ENCODE measurements at places on chromosomes 12 and 14.

DNA sequence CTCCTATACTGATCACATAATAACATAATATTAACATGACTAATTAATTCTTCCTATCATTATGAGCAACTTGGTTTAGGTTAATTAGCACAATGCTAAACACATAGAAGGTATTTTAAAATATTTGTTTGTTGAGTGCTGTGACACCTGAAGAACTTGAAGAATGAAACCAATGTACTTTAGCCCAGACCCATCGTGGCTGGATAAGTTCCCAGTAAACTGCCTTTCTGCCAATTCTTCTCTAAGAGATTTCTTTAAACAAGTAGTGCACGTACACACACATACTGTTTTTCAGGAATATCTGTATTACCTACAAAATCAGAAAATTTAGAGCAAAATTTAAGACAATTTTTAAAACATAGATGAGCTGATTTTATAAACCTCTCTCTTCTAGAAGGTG, 207.4 kb upstream of the SSTR1 start:
- DNase-seq: no peak

DNA sequence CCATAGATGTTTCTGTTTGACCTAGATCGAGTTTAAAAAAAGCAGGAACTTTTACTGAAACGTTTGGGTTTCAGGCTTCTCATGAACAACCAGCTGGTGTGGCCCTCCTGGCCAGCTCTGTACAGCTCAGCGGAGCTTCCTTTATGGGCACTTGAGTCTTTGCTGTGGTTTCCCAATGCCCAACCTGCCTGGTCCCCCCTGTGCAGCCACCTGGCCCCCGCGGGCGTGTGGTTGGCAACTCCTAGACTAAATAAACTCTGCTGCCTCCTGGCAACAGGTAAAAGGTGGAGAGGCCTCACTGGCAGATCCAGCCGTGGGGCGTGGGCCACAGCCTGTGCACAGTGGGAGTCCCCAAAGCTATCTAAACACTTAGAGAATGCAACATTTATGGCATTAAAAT, 38.7 kb downstream of the ADGRD1 start:
- no peak for DNase-seq

DNA sequence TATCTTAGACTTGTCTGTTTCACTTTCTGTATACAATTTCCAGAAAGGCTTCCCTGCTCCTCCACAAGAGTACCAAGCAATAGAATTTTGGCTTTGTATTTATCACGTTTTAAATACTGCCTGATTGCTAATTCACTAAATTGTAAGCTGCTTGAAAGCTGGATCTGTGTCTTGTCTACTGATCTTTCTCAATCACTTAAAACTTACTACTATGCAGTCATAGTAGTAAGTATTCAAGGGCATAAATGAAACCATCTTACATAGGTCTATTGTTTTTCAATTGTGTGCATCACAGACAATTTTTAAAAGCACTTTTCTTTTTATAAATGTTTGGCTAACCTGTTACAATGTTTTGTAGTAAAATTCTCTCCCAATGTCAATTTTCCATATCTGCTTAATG, 1.2 kb upstream of the GLIPR1L2 start:
- no peak for DNase-seq

DNA sequence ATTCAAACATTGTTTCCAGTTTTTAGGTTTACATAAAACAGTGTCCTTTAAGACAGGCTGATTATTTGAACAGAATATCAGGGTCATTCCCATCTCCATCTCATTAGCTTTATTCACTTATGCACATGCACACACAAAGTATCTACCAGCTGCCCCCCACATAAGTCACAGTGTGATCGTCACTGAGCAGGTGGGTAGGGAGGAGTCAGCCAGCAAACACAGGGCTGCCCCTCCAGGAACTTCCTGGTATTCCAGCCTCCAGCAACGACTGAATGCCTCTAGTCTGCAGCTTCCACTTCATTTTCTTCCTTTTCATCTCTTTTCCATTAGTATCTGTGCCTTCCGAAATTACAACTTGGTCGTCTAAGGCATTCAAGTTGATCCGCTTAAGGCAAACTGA, 48.8 kb upstream of the FOXN3 start:
- DNase-seq: no peak

- DNase-seq: no peak
These were observed 18.1 kb downstream of the VSX2 start for GRCh38 chr14:74257078-74257940.

GRCh38 chr12:91629440-91629839, 446.8 kb upstream of the DCN start:
- no peak for DNase-seq

- no peak for DNase-seq
These were observed 599.9 kb upstream of the MDGA2 start for GRCh38 chr14:48275301-48275700.

- DNase-seq: no peak
These were observed 2.8 kb downstream of the PAN2 start for GRCh38 chr12:56330936-56331490.

- DNase-seq: no peak
These were observed 66.8 kb downstream of the CLIP1 start for GRCh38 chr12:122355706-122356105.

DNA sequence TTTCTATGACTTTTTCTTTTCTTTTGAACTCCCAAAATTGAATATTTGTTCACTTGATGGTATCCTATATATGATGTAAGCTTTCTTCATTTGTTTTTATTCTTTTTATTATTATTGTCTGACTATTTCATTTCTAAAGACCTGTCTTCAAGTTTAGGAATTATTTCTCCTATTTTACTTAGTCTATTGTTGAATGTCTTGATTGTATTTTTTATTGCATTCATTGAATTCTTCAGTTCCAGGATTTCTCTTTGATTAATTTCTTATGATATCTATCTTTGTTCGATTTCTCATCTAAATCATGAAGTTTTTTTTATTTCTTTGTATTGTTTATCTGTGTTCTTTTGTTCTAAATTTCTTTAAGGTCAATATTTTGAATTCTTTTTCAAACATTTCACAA, 238.8 kb downstream of the TTC6 start:
- DNase-seq: no peak

GRCh38 chr14:89309670-89310177, 107.3 kb downstream of the FOXN3 start:
- DNase-seq: no peak

DNA sequence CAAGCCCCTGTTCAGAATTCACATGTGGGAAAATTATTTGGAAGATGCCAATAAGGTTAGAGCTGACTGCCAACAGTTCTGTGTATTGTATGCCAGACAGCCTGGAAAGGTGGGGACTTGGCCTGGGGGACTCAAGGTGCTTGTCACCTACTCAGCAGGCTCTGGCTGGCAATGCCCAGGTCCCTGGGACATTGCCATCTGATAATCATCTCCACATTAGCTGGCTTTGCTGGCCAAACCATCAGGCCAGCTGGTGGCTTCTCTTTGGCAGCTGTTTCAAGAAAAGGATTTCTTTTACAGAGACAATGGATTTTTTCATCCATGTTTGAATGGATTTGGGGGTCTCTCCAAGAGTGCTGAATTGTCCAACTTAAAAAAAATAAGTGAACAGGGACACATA, 165.2 kb downstream of the BRMS1L start:
- no peak for DNase-seq

DNA sequence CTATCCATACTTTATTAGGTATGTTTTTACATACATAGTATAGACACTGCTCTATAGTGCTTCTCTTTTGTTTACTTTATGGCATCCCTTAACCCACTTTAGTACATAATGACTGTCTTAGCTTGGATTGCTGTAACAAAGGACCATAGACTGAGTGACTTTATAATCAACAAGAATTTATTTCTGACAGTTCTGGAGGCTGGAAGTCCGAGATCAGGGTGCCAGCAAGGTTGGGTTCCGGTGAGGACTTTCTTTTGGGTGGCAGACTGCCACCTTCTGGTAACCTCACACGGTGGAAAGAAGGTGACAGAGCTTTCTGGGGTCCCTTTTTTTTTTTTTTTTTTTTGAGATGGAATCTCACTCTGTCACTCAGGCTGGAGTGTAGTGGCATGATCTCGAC, 48.6 kb upstream of the PPM1H start:
- DNase-seq: no peak

GRCh38 chr12:132517740-132518100, 27.8 kb downstream of the FBRSL1 start:
- no peak for DNase-seq

GRCh38 chr12:29907461-29907860, 123.7 kb upstream of the TMTC1 start:
- DNase-seq: no peak

DNA sequence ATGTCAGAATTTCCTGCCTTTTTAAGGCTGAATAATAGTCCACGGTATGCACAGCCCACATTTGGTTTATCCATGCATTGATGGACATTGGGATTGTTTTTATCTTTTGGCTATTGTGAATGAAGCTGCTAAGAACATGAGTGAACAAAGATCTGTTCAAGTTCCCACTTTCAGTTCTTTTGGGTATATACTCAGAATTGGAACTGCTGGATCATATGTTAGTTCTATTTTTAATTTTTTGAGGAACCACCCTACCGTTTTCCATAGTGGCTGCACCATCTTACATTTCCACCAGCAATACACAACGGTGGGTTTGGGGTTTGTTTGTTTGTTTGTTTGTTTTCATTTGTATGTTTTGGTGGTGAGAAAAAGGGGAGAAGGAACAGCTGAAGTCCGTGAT, 6.4 kb downstream of the GPR68 start:
- DNase-seq: no peak
